ENCODE measurements at places on chromosomes 7 and 10.

- no peak for DNase-seq
Measured at GRCh38 chr10:15427843-15428414, 56.8 kb upstream of the FAM171A1 start.

- no peak for DNase-seq
Measured at GRCh38 chr10:126011995-126012394, 115.6 kb downstream of the FANK1 start.

GRCh38 chr10:102175415-102175814 is 23.2 kb downstream of the NOLC1 start:
- DNase-seq, result no peak

DNA sequence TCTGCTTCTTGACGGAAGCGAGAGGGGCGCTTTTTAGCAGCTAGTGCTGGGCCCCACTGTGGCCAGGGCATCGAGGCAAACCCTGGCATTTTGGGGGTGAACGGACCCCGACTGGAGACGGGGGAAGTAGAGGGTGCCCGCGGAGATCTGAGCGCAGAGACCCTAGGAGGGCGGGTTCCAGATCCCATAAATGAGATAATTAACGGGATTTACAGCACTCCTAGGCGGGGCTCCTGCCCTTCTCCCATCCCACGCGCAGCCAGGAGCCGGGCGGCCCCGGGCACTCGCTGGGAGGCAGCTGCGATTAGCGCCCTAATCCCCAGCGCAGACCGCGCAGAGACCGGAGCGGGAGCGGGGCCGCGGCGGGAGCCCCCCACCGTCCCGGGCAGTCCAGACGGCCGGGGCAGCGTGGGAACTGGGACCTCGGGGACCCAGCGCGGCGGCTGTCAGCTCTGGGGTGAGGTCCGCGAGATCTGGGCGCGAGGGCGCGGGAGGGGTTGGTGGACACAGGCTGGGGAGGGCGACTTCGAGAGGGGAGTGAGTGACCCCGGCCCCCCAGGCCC is 735 bp downstream of the JCAD start:
- DNase-seq, result no peak

- DNase-seq, result no peak
Measured at GRCh38 chr10:48661441-48661840, 23.2 kb upstream of the WDFY4 start.

DNA sequence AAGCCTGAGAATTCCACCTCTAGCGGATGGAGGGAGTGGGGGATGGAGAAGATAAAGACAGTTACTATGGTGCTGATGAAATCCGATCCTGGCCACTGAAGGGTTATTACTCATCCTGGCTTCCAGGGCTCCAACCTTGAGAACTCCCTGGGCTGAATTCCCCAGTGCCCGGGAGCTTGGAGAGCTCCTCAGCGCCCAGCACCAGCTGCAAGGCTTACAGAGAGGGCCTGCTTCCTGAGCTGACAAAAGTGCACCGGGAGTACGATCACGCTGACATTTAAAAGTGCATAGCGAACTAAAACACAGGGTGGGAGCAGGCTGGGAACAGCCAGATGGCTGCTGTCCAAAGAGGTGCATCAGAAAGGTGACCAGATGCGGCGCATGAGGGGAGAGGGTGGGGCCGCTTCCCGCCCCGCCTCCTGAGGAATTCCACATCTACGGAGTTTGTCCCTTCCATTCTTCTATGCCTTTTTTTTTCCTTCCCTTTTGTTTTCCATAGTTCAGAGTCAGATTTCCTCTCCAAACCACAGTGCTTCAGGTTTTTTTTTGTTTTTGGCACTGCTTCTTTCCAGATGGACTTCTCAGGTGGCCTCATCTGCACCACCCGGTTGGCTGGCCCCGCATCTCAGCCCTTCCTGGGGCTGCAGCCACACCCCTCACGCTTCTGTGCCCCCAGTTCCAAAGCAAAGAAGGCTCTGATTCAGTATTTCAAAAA is 62.4 kb upstream of the MKRN1 start:
- DNase-seq, result no peak

All from stimulated activated CD8-positive, alpha-beta memory T cell treated with anti-CD3 and anti-CD28 coated beads, Interleukin-15, amount 100 ng/mL, for 4 hours (primary cell).